Activated naive CD8-positive, alpha-beta T cell treated with anti-CD3 and anti-CD28 coated beads for 36 hours (primary cell): ENCODE measurements at places on chromosomes 6 and 20. TPM values are rescaled to one million over a fixed set of nuclear protein-coding genes. Genes with fewer than 3 reads are reported as not detected.
A peak's percentile ranks its signal among the peaks of the same experiment; 100 is the strongest.

DNA sequence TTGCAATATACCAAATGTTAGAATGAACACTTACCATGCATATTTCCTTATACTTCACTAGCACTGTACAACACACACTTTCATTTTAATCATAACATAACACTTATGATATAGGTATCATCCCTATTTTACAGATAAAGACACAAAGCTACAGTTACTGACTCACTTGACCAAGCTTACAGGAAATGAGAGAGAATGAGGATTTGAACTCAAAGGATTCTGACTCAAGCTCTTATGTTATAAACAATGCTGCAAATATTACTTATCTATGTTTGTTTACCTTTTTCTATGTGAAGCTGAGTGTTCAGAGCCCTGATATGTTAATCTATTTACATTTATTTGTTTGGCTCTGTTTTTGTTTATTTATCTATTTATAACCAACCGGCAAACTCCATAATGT lies 245.4 kb downstream of the PTPRK start:
- H3K4me3 ChIP-seq = no peak overlapping the region
- H3K27ac ChIP-seq = no peak overlapping the region
- peaks cover 4% of the 10 kb centered on the region for H3K4me1 ChIP-seq
- DNase-seq = no peak
- H3K27me3 ChIP-seq = no peaks in the 10 kb centered on the region

DNA sequence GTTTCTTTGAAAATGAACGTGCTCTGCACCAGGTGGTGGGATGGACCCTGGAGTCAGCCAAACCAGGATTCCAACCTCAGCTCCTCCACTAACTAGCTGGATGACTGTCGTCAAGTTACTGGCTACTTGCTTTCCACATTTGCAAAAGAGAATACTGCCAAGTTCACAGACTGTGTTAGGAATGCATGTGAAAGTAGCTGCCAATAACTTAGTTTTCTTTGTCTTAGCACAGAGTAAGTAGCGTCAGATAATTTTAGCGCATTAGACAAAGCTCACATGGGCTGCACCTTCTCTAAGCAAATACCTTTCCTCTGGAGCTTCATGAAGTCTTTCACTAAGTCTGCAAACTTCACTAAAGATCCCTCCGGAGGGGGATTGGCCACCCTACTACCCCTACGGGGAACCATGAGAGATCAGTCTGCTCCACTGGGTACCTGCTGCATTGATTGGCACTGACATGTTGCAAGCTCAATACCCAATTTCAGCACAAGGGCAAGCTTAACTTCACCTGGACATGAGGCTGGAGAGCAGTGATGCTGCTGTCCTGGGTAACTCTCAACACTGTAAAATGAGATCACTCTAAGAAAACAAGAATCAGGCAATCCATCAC lies 113.9 kb downstream of the MBOAT1 start:
- H3K27me3 ChIP-seq = no peaks in the 10 kb centered on the region
- H3K4me1 ChIP-seq = no peaks in the 10 kb centered on the region
- H3K36me3 ChIP-seq = no peaks in the 10 kb centered on the region
- DNase-seq = no peak
- H3K4me3 ChIP-seq = no peak overlapping the region

DNA sequence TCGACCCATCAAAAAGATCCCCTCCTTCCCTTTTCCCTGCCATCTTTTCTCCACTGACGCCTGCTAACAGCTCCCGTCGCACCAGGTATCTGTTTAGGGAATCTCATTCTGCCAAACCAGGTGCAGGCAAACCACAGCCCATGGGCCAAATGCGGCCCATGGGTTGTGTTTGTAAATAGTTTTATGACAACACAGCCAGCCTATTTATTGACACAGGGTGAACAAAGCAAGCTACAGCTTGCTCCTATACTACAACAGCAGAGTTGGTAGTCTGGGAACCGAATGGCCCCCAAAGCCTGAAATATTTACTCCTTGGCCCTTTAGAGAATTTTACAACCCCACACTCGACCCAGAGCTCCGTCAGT lies 16.4 kb downstream of the NFATC2 start:
- peaks cover 75% of the 10 kb centered on the region for H3K4me1 ChIP-seq
- H3K27me3 ChIP-seq = no peaks in the 10 kb centered on the region
- no peak for DNase-seq
- H3K4me3 ChIP-seq = peak overlapping the region; percentile 74

- H3K27me3 ChIP-seq = no peaks in the 10 kb centered on the region
- H3K4me3 ChIP-seq = no peak overlapping the region
- H3K4me1 ChIP-seq = peaks cover 38% of the 10 kb centered on the region
- peaks cover 2% of the 10 kb centered on the region for H3K36me3 ChIP-seq
Measured at GRCh38 chr6:109024784-109025183, 69.9 kb downstream of the SESN1 start.

GRCh38 chr6:132096245-132096644 lies 145.1 kb upstream of the CCN2 start:
- H3K4me3 ChIP-seq = no peak overlapping the region
- peaks cover 3% of the 10 kb centered on the region for H3K27me3 ChIP-seq
- H3K4me1 ChIP-seq = no peaks in the 10 kb centered on the region
- no peak overlapping the region for H3K27ac ChIP-seq

The TTLL9 gene
- not detected for total RNA-seq

DNA sequence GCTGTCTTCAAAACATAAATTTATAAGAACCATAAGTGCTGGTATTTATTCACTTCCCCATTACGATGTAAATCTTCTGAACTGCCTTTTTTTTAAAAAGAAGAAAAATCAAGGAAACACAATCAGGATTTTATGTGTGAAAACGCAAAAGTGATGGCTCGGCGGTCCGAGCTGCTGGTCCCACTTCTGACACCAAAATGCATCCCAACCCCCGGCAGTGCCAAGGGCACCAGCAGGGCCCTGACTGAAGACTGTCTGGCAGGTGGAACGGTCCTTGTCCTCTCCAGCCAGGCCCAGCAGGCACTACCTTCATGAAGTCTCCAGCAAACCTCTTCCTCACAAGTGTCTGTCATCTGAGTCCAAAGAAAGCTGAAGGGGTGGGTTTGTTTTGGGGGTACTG lies 41.2 kb downstream of the TBC1D7 start:
- H3K27ac ChIP-seq = no peak overlapping the region
- peaks cover 61% of the 10 kb centered on the region for H3K36me3 ChIP-seq
- no peak overlapping the region for H3K4me3 ChIP-seq
- no peaks in the 10 kb centered on the region for H3K4me1 ChIP-seq
- DNase-seq = no peak
- no peaks in the 10 kb centered on the region for H3K27me3 ChIP-seq
